Posterior cingulate gyrus (tissue), 11 donors: ENCODE measurements at places on chromosomes 11 and 22.

- no peak for DNase-seq
Measured at GRCh38 chr11:35725885-35726284, 63.3 kb downstream of the TRIM44 start.

DNA sequence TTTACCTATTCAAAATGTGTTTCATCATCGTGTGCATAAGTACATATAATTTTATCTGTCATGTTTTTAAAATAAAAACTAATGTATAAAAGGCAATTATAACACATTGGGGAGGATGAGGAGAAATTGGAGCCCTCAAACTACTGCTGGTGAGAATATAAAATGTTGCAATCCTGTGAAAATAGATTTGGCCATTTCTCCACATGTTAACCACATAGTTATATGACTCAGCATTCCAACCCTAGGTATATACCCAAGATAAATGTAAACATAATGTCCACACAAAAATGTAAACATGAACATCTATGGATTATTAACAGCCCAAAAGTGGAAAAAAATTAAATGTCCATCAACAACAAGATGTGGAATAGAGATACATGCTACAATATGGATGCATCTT lies 928.0 kb upstream of the FAT3 start:
- DNase-seq: no peak

GRCh38 chr22:34429314-34429713 lies 509.0 kb upstream of the LARGE1 start:
- no peak for DNase-seq

- peak; percentile 86 for DNase-seq
Measured at GRCh38 chr11:86151174-86152005, 82.5 kb upstream of the PICALM start.
